ENCODE measurements at places on chromosomes 11 and 22.

DNA sequence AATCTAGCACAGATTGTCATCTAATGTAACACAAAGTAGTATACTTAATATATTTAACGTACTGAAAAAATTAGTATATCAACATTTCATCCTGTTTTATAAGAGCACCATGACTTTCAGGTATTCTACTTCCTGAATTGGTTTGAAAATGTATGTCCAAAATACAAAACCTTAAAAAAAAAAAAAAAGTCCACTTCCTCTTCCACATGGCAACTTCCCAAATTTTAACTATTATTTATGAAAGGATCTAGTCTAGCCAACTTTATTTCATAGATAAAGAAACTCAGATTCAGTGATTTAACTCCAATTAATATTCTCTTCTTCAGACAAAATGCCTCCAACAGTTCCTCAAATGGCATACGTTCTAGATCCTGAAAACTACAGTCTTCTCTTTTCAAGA, 44.0 kb downstream of the PIK3C2A start:
- no peak for DNase-seq

DNA sequence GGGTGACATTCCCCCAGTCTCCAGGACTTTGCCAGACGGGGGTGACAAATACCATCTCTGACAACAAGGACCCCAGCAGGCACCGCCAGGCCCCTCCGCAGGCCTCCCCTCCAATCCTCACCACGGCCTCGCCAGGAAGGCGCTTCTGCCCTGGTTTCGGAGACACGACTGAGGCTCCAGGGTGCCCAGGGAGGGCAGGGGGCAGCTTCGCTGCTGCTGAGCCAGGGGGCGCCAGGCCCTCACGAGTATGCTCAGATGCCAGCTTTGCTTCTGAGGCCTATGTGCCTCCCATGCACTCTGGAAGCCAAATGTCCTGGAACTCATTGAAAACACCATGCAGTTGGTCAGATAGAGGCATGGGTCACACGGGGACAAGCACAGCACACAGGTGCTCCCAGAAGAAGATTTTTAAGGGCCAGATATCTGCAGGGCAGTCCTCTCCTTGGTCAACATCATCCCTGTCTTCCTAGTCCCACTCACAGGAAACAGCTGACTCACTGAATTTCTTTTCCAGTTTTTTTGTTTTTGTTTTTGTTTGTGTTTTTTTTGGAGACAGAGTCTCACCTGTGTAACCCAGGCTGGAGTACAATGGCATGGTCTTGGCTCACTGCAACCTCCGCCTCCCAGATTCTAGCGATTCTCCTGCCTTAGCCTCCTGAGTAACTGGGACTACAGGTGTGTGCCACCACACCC, 19.9 kb downstream of the BID start:
- peak; percentile 62 for DNase-seq

- DNase-seq: no peak
These were observed 458.9 kb upstream of the CADM1 start for GRCh38 chr11:115963156-115963555.

DNA sequence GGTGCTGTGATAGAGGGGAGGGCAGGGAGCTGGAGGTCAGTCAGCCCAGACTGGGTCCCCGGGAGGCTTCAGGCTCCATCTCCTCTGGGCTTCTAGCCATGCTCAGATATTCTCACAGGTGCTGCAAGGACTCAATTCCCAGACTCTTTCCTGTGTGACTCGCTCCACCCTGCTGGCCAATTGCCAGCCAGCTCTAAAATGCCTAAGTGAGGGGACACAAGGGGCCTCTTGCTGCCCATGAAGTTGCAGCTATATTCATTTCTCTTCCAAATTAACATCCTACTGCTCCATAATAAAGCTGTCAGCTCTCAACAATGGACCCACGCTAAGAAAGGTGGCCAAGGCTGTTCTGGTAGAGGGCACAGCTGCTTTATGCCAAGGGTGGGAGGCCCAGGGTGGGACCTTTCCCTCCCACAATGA, 101.5 kb downstream of the PLEKHA7 start:
- DNase-seq: no peak

GRCh38 chr11:22703040-22703439, 36.6 kb downstream of the GAS2 start:
- peak; percentile 3 for DNase-seq

DNA sequence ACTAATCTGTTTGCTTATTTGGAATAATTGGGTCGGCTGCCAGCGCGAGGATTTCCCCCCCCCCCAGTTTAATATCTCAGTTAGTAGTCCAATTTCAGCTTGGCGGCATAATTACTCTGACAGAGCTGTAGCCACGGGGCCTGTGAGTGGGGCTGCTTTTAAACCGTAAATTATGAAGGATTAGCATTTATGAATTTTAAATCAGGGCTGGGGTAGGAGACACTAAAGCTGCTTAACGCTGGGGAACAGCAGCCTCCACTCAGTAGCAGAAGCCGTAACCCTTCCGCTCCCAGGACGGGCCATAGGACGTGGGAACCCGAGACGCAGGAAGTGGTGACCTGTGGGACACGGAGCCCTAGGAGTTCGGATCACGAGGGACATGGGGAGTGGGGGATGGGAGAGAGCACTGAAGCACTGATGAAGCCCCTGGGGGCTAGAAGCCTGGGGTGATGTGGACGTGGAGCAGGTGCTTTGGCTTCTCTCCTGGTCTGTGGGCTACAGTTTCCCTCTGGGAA, 66.2 kb upstream of the LMO1 start:
- peak; percentile 47 for DNase-seq

DNA sequence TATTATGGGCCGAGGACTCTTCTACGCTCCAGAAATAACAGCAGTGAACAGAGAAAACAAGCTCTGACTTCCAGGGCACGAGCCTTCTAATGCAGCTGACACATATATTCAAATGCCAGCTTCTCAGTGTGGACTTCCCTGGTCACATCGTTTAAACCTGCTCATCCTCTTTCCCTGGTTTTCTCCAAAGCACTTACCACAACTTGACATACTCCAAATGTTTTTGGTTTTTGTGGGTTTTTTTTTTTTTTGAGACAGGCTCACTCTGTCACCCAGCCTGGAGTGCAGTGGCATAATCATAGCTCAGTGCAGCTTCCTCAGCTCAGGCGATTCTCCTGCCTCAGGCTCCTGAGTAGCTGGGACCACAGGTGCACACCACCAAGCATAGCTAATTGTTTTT, 105.5 kb downstream of the MICAL3 start:
- no peak for DNase-seq

DNA sequence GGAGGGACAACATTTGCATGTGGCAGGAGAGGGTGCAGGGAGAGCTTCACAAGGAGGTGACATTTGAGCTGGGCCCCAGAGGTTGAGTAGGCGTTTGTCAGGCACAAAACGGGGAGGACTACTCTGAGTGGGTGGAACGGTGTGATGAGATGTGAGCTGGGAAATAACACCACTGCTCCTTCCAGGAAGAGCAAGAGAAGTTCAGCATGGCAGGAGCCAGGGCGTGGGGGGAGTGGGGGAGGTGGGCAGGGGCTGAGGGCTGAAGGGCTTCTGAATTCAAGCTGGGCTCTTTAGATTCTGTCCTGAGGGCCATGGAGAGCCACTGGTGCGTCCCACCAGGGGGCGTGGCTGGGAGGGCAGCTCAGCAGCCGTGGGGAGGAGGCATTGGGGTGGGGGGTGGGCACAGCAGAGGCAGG, 54.2 kb downstream of the OTOG start:
- peak; percentile 46 for DNase-seq

DNA sequence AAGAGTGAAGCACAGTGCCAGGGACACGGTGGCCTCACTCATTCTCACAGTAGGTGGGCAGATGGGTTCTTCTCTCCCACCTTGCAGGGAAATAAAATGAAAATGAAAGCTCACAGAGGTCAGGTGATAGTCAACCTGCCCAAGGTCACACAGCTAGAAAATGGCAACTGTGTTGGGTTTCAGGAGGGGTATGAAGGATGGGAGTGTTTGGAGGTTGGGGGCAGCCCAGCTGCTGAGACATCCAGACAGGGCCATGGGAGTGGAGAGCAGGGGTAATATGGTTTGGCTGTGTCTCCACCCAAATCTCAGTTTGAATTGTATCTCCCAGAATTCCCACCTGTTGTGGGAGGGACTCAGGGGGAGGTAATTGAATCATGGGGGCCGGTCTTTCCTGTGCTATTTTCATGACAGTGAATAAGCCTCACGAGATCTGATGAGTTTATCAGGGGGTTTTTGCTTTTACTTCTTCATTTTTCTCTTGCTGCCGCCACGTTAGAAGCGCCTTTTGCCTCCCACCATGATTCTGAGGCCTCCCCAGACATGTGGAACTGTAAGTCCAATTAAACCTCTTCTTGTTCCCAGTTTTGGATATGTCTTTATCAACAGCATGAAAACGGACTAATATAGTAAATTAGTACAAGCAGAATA, 247.0 kb downstream of the TENM4 start:
- DNase-seq: no peak

GRCh38 chr11:65590240-65590738, 5.3 kb downstream of the KCNK7 start:
- DNase-seq: no peak

DNA sequence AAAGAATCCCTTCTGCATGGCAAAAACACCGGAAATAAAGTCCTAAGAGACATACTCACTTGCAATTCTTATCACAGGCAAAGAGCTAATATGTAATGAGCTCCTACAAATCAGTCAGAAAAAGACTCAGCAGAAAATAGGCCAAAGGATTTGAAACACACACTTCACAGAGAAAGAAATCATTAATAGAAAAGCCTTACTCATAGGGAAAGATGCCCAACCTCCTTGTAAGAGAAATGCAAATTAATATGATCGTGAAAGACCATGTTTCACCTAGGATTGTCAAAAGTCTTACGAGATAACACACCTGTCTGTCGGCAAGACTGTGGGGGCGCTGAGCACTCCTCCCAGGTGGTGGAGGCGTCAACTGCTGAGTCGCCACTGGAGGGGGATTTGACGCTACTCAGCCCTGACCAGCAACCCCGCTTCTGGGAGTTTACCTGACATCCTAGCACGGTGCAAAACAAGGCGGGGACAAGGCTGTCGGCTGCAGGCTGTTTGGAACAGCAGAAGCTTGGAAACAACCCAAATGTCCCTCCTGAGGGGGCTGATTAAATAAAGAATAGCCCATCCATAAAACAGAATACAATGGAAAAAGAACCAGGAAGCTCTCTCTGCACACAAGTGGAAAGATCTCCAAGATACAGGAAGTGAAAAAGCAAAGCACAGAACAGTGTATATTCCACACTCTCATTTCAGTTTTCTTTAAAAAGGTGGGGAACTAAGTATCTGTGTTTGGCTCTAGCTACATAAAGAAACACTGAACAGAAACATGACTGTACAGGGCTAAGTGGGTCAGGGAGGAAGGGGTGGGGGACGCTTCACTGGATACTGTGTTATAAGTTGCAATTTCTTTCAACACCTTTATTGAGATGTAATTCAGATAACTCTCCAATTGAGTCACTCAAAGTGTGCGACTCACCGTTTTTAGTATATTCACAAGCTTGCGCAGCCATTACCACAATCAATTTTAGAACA, 11.5 kb downstream of the CSNK1E start:
- peak; percentile 49 for DNase-seq

GRCh38 chr22:40070701-40071100, 75.9 kb downstream of the FAM83F start:
- DNase-seq: no peak

- DNase-seq: no peak
These were observed 31.6 kb upstream of the MYH9 start for GRCh38 chr22:36419177-36419911.

DNA sequence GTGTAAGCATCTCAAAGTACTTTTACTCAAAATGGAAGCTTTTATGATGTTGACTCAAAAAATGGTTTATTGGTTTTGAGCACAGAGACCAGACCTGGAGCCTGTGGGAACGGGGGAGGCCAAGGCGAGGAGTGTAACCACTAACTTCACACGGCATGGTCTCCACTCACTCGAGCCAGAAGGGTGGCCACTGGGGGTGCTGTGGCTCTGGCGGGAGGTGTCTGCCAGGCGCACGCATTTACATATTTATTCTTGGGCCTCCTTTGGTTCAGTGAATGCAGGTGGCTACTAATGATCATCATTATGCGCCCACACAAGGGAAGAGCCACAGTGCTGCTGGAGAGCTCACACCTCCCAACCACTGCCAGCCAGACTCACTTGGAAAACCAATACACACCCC, 64.6 kb downstream of the FLRT1 start:
- DNase-seq: no peak

- no peak for DNase-seq
These were observed 50.9 kb downstream of the CWC15 start for GRCh38 chr11:94922321-94923003.

GRCh38 chr11:17400048-17400775, 11.8 kb upstream of the KCNJ11 start:
- DNase-seq: no peak

GRCh38 chr11:36304351-36304750, 8.3 kb downstream of the PRR5L start:
- no peak for DNase-seq

DNA sequence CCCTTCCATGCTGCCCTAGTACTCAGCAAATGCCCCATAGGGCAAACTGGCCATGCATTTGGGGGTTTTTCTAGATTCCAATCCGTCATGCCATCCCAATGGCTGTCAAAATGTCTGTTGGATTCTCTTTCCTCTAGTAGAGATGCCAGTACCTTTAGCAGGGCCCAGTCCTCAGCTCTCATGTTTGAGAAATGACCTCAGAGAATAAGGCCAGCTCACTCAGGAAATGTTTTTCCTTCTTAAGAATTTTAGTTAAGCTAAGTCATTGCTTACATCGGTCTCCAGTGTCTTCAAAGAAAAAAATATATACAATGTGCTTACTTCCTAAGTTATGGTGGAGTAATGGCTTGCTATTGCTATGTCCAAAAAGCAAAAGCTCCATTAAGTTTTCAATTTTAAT, 14.1 kb upstream of the ALKBH3 start:
- DNase-seq: no peak

- DNase-seq: no peak
These were observed 4.3 kb downstream of the CBX6 start for GRCh38 chr22:38867471-38868285.

Measured in neural progenitor cell (in vitro differentiated cells).